Activated T-cell treated with anti-CD3 and anti-CD28 coated beads, Interleukin-2, amount 50 U/mL, for 72 hours (primary cell): ENCODE measurements at places on chromosomes 12 and 14. TPM values are rescaled to one million over a fixed set of nuclear protein-coding genes. Genes with fewer than 3 reads are reported as not detected.

Gene DENR
- total RNA-seq, result 63.6 TPM

Gene PRH2
- not detected for total RNA-seq

Gene ARHGEF40
- total RNA-seq, result 0.37 TPM

Gene CIROP
- total RNA-seq, result not detected

Gene FGF23
- total RNA-seq, result not detected

Gene JAG2
- total RNA-seq, result 3.1 TPM

Gene PAWR
- total RNA-seq, result 18.5 TPM

Gene RHNO1
- 68.2 TPM for total RNA-seq

Gene WASHC4
- 40.0 TPM for total RNA-seq

Gene C1QL4
- total RNA-seq, result 0.12 TPM

Gene C14orf119
- total RNA-seq, result 38.5 TPM

Gene SALL2
- total RNA-seq, result 5.3 TPM

Gene ABCC9
- 0.19 TPM for total RNA-seq

Gene ADAMTS20
- not detected for total RNA-seq

Gene ZBTB39
- total RNA-seq, result 10.3 TPM

Gene FBLN5
- total RNA-seq, result 3.0 TPM

Gene C2CD5
- total RNA-seq, result 44.1 TPM

Gene SMOC1
- not detected for total RNA-seq

Gene NFKBIA
- 596 TPM for total RNA-seq

Gene TAS2R8
- not detected for total RNA-seq

Gene NEUROD4
- total RNA-seq, result not detected

Gene KCNH5
- total RNA-seq, result not detected

Gene VTI1B
- total RNA-seq, result 71.3 TPM

Gene CCDC196
- not detected for total RNA-seq

Gene AICDA
- not detected for total RNA-seq

Gene ATG14
- total RNA-seq, result 5.7 TPM

Gene MANSC4
- not detected for total RNA-seq

Gene TAS2R19
- total RNA-seq, result 3.5 TPM

Gene LRP1-AS
- total RNA-seq, result not detected

Gene SLC2A3
- total RNA-seq, result 509 TPM

Gene PYGL
- total RNA-seq, result 0.50 TPM

Gene RNASE1
- total RNA-seq, result not detected

Gene HOXC10
- total RNA-seq, result not detected

Gene CSRP2
- total RNA-seq, result 3.3 TPM

Gene OR6C2
- total RNA-seq, result not detected

Gene PLBD1
- total RNA-seq, result not detected

Gene PRB2
- total RNA-seq, result not detected

Gene ITGB7
- 111 TPM for total RNA-seq

Gene GNG2
- 250 TPM for total RNA-seq

Gene TMCC3
- 0.77 TPM for total RNA-seq
